ENCODE measurements at places on chromosomes 1 and 21.

DNA sequence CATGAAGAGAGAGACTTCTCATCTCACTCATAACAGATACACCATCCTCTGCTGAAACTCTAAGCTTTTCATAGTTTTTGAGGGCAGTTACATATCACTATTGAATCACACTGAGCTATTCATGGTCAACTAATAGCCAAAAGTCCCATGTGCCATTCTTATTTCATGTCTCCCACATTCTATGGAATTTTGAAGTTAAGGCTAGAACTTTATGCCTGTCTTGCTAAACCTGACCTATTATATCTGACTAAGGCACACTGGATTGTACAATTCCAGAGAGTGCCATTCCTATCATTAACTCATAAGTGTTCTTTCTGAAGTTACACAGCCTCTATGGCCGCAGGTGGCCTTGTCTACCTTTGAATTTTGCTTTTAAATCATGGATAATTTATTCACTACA lies 254.3 kb downstream of the PTPRC start:
- no peak for DNase-seq

DNA sequence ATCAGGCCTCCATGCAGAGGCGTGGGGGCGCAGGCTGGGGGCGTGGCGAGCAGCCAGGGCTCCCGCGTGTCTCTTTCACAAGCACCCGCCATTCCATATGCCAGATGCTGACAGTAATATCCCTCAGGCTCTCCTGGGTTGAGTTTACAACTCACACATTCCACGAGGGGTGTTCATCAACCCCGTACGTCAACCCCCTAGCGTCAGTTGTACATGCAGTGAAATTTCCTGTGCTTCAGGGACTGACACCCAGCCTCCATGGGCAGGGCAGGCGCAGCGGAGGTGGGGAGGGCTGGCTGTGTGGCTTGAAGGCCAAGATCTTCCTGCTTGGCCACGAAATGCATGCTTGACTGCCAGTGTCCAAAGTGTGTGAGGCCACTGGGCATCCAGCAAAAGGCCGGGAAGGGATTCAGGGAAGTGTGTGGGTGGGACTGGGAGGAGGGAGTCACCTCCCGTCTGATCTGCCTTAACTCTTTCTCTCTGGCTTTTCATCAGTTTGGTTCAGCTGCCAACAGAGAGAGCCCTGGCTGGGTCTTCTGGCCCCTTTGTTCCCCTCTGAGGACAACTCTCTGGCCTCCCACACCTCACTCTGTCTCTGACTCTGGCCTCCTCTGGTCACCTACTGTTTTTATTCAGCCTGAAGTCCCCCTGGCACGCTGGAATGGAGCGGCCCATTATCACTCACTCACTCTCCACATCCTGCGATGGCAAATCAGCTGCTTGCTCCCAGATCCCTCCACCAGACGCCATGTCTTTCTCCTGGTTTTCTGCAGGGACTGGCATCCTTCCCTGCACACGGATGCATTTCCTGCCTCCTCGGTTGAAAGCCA lies 33.8 kb downstream of the CLIC6 start:
- peak; percentile 11 for DNase-seq

DNA sequence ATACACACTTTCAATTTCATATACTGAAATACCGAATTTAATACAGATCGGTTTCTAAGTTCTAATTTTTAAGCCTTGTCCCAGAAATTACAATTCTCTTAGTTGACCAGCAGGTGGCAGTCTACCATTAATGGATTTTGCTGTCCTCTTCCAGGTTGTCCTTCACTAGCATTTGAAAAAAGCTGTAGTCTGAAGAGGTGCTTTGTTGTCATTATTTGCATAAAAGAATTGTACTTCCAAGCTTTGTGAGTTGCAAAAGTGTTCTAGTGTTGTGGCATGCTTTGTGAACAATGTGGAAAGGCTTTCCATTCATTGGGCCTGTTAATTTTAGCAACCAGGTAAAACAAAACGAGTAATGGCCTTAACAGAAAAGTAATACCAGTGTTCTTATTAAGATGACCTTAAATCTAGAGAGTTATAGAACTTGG lies 193.6 kb downstream of the RPS6KC1 start:
- peak; percentile 50 for DNase-seq

GRCh38 chr21:44338971-44339910 lies at the start of gene CFAP410:
Gene CFAP410 (minus strand): TSS chr21:44339390. CDS start chr21:44339194, 196 bp downstream.
- peak; percentile 92 for DNase-seq

DNA sequence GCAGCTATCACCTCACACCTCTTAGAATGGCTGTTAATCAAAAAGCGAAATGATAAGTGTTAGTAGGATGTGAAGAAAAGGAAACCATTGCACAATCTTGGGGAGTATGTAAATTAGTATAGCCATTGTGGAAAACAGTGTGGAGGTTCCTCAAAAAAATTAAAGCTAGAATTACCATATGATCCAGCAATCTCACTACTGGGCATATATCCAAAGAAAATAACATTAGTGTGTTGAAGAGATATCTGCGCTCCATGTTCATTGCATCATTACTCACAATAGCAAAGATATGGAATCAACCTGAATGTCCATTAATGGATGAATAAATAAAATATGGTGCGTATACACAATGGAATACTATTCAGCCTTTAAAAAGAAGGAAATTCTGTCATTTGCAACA lies 68.9 kb downstream of the SNRPE start:
- no peak for DNase-seq

DNA sequence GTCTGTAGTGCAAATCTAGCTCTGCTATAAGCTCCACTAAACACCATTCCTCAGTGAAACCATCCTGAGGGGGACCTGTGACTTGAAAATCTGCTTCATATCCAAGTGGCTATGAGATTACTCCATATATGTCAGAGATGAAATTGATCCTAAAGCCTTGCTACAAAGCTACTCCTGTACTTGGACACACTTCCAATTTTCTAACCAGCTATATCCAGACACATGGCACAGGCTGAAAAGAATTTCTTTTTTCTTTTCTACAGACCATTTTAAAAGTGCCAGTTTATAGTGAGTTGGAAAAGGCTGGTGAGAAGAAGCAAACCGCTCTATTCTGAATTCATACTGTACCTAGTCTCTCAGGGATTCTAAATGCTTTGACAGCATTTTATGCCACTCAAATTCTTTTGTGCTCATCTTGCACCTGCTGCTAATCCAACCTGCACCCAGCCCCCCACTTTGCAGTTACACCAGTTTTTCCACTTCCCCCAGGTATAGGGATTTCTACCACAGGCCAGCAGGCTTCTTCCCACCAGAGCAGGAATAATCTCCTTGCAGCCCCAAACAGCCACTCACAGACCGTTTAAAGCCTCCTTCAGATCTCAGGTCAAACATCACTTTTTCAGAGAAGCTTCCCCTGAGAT lies 112.5 kb downstream of the RERE start:
- DNase-seq, result no peak

GRCh38 chr1:213761845-213762407 lies 225.8 kb upstream of the PROX1 start:
- DNase-seq, result no peak

DNA sequence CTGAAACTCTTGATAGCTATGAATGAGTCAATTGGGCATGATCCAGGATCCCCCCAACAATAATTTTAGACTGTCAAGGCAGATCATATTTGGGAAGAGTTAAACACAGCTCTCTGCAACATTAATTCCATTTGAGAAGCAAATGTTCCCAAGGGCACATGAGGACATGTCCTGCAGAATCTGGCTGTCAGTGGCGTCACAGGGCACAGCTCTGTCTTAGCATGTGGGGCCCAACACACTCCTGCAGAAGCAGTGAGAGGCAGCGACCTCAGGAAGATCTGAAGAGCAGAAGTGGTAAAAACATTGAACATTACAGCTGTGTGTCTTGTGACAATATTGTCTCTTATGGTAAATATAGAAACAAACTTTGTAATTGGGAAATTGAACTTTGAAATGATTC lies 197.1 kb upstream of the PBX1 start:
- no peak for DNase-seq

DNA sequence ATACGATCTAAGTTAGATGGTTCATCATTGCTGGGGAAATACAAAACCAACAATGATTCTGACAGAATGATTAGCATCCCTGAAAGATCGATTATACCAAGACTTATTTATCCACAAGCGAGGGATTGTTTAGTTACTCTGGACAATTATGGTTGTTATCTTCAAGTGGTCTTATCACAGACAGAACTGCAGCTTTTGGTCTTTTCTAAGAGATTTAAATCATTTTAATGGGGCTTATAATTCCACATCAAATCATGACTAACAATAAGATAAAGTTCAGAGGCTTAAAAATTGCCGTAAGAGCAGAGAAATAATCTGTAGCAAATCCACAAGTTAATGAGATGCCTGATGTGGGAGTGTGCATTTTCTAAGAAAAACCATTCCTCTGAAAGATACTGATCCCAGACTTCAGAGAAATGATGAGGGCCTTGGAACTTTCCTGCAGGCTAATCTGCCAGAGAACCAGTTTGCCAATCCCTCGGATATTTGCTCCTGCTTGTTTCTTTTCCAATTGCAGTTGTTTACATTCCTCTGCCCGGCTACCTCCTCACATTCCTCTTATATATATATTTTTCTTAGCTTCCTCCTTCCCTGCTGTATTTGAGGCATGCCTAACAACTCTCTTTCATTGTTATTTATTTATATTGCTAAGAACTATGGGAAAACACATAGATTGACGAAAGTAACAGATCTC lies 134.8 kb downstream of the BACH1 start:
- DNase-seq, result no peak

- DNase-seq, result no peak
These were observed 155.2 kb upstream of the KAZN start for GRCh38 chr1:14443164-14443787.
